ENCODE measurements at places on chromosomes 2 and 18.
A peak's percentile ranks its signal among the peaks of the same experiment; 100 is the strongest.

GRCh38 chr18:59208602-59209125 lies 11.3 kb upstream of the GRP start:
- H3K36me3 ChIP-seq, result no peaks in the 10 kb centered on the region
- peaks cover 10% of the 10 kb centered on the region for H3K27me3 ChIP-seq
- no peak overlapping the region for H3K4me3 ChIP-seq
- no peak overlapping the region for H3K27ac ChIP-seq
- H3K4me1 ChIP-seq, result no peaks in the 10 kb centered on the region
- DNase-seq, result no peak

- H3K36me3 ChIP-seq, result no peaks in the 10 kb centered on the region
- no peak for DNase-seq
- H3K4me1 ChIP-seq, result peaks cover 25% of the 10 kb centered on the region
- H3K27ac ChIP-seq, result no peak overlapping the region
These were observed 8.2 kb downstream of the APLF start for GRCh38 chr2:68475576-68475975.

- peaks cover 75% of the 10 kb centered on the region for H3K27me3 ChIP-seq
- no peak overlapping the region for H3K27ac ChIP-seq
- no peaks in the 10 kb centered on the region for H3K4me1 ChIP-seq
- DNase-seq, result peak; percentile 28
These were observed 2.0 kb downstream of the LYPD6B start for GRCh38 chr2:149040451-149040850.

- H3K4me1 ChIP-seq, result no peaks in the 10 kb centered on the region
- H3K36me3 ChIP-seq, result no peaks in the 10 kb centered on the region
- DNase-seq, result no peak
- H3K27ac ChIP-seq, result no peak overlapping the region
These were observed 120.7 kb downstream of the INHBB start for GRCh38 chr2:120466704-120467054.

DNA sequence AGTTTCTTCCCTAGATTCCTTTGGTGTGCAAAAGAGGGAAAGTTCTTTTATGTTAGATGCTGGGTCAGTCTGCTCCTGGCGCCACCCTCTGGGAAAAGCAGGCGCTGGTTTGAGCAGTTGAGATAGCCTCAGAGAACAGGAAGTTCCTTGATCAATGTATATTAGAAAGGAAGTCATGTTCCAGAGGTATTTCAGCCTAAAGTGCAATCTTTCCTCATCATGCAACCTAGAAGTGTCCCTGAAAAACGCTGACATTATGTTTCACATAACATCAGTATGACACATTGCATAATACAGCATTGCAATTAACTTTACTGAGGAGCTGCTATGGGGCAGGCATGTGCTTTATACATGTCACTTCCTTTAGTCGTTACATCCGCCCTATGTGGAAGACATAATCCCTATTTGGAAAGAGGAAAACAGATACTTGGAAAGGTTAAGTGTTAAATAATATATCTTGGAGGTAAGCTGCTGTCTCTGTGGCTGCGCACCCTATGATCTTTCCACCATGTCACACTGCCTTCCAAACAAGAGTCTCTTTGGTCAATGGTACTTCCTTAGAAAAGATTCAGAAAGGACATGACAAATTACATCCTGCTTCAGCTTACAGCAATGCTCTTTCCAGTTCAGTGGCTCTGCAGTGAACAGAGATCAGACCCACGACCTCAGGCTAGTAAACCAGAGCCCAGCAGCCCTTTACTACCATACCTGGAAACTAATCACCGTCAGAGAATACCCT lies 369.7 kb downstream of the RAD51AP2 start:
- no peaks in the 10 kb centered on the region for H3K4me1 ChIP-seq
- H3K27ac ChIP-seq, result no peak overlapping the region

DNA sequence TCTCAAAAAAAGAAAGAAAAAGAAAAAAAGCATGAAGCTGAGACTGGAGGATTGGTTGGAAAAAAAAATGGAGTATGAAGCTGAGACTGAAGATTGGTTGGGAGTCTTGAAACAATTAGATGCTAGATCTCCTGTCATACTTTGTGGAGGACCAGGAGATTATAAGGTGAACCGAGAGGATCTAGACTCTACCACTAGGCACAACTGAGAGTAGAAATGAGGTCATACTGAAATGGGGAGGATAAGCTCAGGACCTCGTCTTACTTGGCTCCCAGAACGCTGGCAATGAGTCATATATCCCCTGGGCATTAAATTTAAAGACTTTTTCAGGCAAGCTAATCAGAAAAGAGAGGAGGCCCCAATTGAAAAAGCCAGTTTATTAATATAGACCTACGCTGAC lies 3.3 kb upstream of the ORC2 start:
- H3K4me3 ChIP-seq, result no peak overlapping the region
- peaks cover 43% of the 10 kb centered on the region for H3K4me1 ChIP-seq
- H3K27ac ChIP-seq, result no peak overlapping the region
- H3K27me3 ChIP-seq, result no peaks in the 10 kb centered on the region

DNA sequence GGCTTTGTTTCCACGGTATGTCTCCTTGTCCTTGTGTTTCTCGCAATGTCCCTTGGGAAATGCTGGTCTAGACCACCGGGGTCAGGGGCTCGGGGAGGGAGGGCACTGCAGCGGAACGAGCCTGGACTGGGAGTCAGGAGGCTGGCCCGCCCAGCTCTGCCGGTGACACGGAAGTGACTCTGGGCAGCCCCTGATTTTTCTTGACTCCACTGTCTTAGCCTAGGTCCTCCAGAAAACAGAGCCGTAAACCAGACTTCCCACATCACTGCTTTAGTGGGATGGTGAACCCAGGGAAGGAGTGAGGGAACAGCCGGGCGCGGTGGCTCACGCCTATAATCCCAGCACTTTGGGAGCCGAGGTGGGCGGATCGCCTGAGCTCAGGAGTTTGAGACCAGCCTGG lies 144.2 kb downstream of the ASB1 start:
- no peak overlapping the region for H3K27ac ChIP-seq
- H3K27me3 ChIP-seq, result no peaks in the 10 kb centered on the region
- H3K36me3 ChIP-seq, result no peaks in the 10 kb centered on the region
- no peak overlapping the region for H3K4me3 ChIP-seq
- H3K4me1 ChIP-seq, result no peaks in the 10 kb centered on the region

DNA sequence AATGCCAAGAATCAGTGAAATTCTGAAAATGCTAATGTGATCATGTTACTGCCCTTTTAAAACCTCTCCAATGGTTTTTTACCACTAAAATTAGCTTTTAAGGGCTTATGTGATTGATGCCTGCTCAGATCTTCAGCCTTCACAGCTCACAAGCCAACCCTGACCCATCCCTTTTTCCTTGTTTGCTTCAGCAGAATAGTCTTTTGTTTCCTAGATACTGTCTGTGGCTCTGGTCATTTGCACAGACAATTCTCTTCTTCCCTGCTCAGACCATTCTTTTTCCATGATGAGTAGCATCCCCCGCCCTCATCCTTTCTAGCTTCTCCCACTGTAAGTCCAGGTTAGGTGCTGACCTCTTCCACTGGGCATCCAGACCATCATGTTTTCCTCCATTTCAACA lies 164.9 kb upstream of the NT5C1B start:
- no peaks in the 10 kb centered on the region for H3K27me3 ChIP-seq
- H3K4me3 ChIP-seq, result no peak overlapping the region
- DNase-seq, result no peak
- no peak overlapping the region for H3K27ac ChIP-seq
- H3K4me1 ChIP-seq, result no peaks in the 10 kb centered on the region

GRCh38 chr2:186269536-186269935 lies 216.5 kb upstream of the ZC3H15 start:
- DNase-seq, result no peak
- H3K27ac ChIP-seq, result no peak overlapping the region
- no peaks in the 10 kb centered on the region for H3K4me1 ChIP-seq
- H3K4me3 ChIP-seq, result no peak overlapping the region

- H3K4me3 ChIP-seq, result no peak overlapping the region
- no peak for DNase-seq
These were observed 9.9 kb upstream of the EDAR start for GRCh38 chr2:108998911-108999310.

GRCh38 chr18:31722369-31722957 lies 38.1 kb upstream of the B4GALT6 start:
- H3K27me3 ChIP-seq, result peaks cover 30% of the 10 kb centered on the region
- H3K4me3 ChIP-seq, result no peak overlapping the region
- H3K4me1 ChIP-seq, result peaks cover 4% of the 10 kb centered on the region
- DNase-seq, result peak; percentile 63

GRCh38 chr18:72063001-72063400 lies 481.1 kb downstream of the CBLN2 start:
- H3K4me1 ChIP-seq, result no peaks in the 10 kb centered on the region
- no peaks in the 10 kb centered on the region for H3K27me3 ChIP-seq

DNA sequence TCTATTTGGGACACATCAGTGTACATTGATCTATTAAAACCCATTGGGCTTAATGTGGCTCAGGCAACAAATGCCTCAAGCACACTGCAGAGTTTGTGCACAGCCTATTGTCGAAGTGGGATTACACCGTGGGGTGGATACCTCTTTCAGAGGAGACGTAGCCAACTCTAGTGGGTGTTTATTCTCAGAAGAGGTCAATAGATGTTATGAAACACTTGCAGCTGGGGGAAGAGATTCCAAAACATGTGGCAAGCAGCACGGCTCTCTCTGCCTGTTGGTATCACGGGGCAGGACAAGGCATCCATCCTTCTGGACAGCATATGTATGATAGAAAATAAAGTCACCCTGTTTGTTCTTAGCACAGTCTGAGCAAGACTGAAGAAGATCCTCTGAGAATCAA lies 121.4 kb upstream of the COPS8 start:
- H3K36me3 ChIP-seq, result no peaks in the 10 kb centered on the region
- no peak overlapping the region for H3K4me3 ChIP-seq
- H3K27me3 ChIP-seq, result peaks cover 2% of the 10 kb centered on the region
- no peak for DNase-seq

GRCh38 chr2:236546561-236547002 lies 23.0 kb upstream of the ACKR3 start:
- H3K27ac ChIP-seq, result peak overlapping the region; percentile 93
- H3K36me3 ChIP-seq, result peaks cover 39% of the 10 kb centered on the region
- DNase-seq, result peak; percentile 44
- H3K4me3 ChIP-seq, result peak overlapping the region; percentile 68
- peaks cover 74% of the 10 kb centered on the region for H3K4me1 ChIP-seq

DNA sequence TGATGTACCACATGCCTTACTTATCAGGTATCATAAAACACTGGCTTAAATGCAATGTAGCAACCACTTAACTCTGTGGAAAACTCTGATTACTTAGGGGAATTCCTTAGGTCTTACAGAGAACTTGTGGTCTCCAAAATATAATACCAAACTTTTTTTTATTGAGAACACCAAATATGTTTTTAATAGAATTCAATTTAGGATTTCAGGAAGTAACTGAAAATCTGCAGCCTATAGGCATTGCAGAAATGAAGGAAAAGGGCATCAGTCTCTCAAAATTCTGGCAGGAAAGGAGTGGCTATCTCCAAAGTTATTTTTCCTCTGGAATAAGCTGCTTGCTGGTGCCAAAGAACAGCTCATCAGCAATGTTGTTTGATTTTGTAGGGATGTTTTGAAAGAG lies 105.3 kb upstream of the UGP2 start:
- no peak overlapping the region for H3K27ac ChIP-seq
- H3K4me1 ChIP-seq, result no peaks in the 10 kb centered on the region
- H3K36me3 ChIP-seq, result no peaks in the 10 kb centered on the region
- no peak overlapping the region for H3K4me3 ChIP-seq

DNA sequence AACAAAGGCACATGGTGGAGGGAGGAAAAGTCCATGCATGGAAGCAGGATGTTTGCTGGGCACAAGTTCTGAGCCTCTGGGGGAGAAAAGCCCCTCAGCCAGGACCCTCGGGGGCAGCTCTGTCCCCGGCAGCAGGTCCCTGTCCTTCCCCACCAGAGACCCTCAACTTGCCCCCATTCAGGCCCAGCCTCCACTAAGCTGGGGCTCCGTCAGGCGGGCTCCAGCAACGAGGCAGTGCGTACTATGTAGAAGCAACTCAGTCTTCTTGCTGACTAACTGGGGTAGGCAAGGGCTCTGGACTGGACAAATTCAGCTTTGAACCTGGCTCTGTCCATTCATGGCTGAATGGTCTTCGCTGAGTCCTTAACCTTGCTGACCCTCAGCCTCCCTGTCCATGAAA lies 23.0 kb downstream of the CFAP65 start:
- H3K4me1 ChIP-seq, result no peaks in the 10 kb centered on the region
- no peak for DNase-seq
- H3K4me3 ChIP-seq, result no peak overlapping the region
- no peaks in the 10 kb centered on the region for H3K27me3 ChIP-seq
- H3K27ac ChIP-seq, result no peak overlapping the region
- H3K36me3 ChIP-seq, result no peaks in the 10 kb centered on the region

DNA sequence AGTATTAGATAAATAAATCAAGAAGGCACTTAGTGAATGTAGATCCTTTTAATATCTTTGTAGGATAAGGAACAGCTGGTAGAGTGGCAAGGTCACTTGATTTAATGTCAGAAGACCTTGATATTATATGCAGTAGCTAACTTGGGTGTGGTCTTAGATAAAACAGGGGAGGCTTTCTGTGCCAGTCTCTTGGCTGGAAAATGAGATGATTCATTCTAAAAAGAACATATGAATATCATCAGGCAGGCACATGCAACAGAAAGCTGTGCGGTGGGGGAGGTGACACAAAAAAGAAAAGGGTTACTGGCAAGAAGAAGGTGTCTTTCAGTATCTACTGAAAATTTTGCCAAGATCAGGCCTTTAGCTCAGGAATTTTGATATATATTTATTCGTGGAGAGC lies 931.7 kb upstream of the CELF4 start:
- no peak for DNase-seq
- H3K4me3 ChIP-seq, result no peak overlapping the region
- H3K36me3 ChIP-seq, result no peaks in the 10 kb centered on the region
- no peak overlapping the region for H3K27ac ChIP-seq

Measured in activated T-helper 2 cell treated with anti-CD3 and anti-CD28 coated beads, Interferon-gamma antibody, Interleukin-2, Interleukin-4, amounts not matched to agents 10 μg/mL and 5 μg/mL and 100 μg/mL, durations not matched to agents 14 hours and 24 hours and 36 hours (primary cell).